Kidney epithelial cell (primary cell): ENCODE measurements at places on chromosomes 2 and 18.

GRCh38 chr18:62026586-62026985, 133.8 kb upstream of the RNF152 start:
- peak; percentile 54 for DNase-seq

- no peak for DNase-seq
These were observed 12.7 kb downstream of the INPP5D start for GRCh38 chr2:233072838-233073237.

GRCh38 chr2:40516604-40517003, 64.7 kb upstream of the SLC8A1 start:
- no peak for DNase-seq

DNA sequence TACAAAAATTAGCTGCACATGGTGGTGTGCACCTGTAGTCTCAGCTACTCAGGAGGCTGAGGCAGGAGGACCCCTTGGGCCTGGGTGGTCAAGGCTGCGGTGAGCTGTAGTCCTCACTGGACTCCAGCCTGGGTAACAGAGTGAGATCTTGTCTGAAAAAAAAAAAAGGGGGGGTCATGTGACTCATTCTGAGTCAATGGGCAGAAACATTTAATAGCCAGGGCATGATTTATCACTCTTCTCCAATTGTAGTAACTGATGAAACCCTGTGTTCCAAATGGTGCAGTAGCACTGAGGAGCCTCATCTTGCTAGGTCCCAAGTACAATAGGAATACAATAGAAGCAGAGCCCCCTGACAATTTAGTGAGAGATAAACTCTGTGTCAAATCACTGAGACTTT, 78.9 kb upstream of the CCDC68 start:
- DNase-seq: no peak

GRCh38 chr2:178804791-178805190, 2.4 kb downstream of the TTN start:
- DNase-seq: no peak

GRCh38 chr18:8948471-8949149, 153.9 kb upstream of the NDUFV2 start:
- peak; percentile 67 for DNase-seq

GRCh38 chr2:159226608-159227385, 59.7 kb downstream of the WDSUB1 start:
- DNase-seq: no peak

DNA sequence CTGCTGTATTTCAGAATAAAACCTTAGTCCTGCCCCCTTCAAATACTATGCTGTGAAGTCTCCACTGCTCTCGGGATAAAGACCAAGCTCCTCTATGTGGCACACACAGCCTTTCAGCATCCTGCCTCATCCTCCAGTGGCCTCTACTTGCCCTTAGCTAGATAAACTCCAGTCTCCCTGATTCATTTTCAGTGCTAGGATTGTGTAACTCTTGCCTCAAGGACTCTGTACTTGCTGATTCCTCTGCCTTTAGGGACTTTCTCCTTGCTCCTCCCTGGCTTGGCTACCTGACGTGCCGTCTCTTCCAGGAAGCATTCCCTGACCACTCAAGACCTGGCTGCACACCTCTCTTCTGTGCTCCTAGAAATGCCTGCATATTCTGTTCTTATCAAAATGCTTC, 416.7 kb downstream of the MTX2 start:
- DNase-seq: no peak

DNA sequence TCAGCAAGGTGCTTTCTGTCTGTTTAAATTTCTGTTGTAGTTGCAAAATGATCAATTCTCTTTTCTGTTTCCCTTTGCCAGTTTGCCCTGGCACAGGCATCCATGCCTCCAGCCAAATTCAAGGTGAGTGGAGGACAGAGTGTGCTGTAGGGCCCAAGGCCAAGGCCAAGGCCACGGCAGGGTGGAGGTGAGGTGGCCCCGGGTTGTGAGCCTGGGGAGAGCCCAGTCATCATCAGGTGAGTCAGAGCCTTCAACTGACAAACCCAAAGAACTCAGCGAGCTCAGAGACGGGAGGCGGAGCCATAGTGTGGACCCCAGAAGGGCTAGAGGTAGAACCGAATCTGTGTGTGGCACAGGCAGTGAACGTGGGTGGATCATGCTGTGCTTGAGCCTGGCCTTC, 55.7 kb downstream of the BCL2L11 start:
- DNase-seq: no peak

GRCh38 chr18:60962625-60963024, 370.6 kb upstream of the CDH20 start:
- DNase-seq: no peak

DNA sequence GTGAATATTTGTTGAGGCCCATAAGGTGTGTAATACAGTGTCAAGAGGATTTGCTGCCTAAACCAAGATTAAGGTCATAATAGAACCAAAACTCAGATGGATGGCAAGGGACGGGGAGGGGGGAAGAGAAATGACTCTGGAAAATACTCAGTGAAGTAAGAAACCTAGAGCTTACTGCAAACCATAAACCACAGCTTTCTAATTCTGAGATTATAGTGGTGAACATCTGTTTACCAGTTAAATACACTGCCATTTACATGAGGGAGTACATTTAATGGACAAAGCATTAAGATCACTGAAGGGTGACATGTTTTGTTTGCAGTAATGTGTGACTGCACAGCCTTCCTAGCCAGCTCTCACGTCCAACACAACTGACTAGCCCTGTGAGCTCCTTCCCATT, 19.8 kb downstream of the EVX2 start:
- no peak for DNase-seq

DNA sequence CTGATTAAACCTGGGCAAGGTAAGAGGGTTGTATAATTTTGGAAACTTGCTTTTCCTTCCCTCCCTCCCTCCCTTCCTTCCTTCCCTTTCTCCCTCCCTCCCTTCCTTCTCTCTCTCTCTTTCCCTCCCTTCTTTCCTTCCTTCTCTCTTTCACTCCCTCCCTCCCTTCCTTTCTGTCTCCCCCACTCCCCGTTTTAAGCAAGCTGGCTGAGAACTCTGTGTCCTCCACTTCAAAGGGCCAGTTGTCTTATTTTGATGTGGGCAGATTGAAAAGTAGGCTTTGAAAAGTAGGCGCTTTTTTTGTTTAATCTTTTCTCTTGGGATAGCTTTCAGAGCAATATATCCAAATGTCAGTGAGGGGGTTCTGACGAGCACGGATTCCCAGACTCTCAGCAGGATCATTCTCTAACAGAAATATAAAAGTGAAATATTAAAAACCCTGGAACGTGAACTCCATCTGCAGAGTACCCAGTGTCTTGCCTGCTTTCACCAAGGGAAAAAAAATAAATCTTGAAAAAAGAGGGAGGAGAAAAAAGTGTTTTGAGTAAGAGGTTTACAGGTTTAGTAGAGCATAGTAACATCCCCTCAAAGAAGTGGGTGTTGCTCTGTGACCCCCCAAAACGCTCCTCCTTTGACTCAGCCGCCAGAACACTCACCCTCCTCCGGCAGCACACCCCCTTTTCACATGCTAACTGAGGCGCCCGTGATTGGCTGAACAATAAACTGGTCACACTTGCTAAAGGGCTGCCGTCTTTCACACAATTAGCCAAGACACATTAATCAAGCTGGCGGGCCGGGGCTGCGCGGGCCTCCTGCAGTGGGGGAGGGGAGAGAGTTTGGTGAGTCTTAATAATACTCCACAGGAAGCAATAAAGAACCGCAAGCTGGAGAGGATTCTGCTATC, 52.2 kb downstream of the CDK15 start:
- no peak for DNase-seq

- DNase-seq: no peak
These were observed 400.5 kb downstream of the TMX3 start for GRCh38 chr18:68314403-68314802.

- DNase-seq: no peak
These were observed 104.6 kb downstream of the ACKR3 start for GRCh38 chr2:236674238-236674637.

DNA sequence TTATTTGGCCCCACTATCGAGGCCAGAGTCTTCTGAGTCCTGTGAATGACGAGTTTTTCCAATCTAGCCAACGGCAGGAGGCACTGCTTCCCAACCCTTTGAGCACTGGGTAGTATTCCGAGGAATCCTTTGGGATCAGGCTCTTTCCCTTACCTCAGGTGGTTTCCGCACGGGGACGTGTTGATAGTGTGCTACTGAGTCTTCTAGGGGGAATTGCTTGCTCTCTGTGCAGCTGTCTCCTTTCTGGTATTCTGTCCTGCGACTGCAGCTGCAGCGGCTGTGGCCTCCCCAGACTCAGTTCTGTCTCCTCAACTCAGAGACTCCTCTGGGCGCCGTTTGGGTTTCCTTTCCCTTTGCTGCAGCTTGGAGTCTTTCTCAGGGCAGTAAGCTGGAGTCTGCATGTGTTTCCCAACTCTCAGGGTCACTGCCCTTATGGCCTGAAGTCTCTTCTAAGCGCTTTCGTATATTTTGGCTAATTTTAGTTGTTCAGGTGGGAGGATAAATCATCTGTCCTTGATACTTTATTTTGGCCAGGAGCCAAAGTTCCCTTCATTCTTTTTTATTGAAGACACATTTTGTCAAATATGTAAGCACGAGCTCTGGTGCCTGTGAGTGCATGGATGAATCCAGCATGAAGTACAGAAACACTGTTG, 118.4 kb downstream of the MAP4K4 start:
- DNase-seq: no peak

- no peak for DNase-seq
These were observed 48.3 kb upstream of the ZFP36L2 start for GRCh38 chr2:43274721-43275120.

GRCh38 chr18:3993941-3994687, 461.0 kb downstream of the DLGAP1 start:
- DNase-seq: no peak

GRCh38 chr18:54351186-54351585, 6.5 kb downstream of the STARD6 start:
- DNase-seq: no peak

DNA sequence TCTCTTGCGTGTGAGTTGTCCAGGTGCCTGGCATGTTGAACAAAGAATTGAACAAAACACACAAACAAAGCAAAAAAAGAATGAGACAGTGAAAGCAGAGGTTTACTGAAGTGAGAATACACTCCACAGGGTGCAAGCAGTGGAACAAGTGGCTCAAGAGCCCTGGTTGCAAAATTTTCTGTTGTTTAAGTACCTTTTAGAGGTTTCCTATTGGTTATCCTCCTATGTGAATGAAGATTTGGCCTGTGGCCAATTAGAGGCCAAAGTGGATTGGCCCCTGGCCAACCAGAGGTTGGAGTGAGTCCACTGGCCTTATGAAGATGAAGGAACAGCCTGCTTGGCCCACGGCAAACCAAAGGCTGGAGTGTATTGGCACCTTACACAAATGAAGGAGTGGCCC, 1188.5 kb upstream of the NRXN1 start:
- no peak for DNase-seq

DNA sequence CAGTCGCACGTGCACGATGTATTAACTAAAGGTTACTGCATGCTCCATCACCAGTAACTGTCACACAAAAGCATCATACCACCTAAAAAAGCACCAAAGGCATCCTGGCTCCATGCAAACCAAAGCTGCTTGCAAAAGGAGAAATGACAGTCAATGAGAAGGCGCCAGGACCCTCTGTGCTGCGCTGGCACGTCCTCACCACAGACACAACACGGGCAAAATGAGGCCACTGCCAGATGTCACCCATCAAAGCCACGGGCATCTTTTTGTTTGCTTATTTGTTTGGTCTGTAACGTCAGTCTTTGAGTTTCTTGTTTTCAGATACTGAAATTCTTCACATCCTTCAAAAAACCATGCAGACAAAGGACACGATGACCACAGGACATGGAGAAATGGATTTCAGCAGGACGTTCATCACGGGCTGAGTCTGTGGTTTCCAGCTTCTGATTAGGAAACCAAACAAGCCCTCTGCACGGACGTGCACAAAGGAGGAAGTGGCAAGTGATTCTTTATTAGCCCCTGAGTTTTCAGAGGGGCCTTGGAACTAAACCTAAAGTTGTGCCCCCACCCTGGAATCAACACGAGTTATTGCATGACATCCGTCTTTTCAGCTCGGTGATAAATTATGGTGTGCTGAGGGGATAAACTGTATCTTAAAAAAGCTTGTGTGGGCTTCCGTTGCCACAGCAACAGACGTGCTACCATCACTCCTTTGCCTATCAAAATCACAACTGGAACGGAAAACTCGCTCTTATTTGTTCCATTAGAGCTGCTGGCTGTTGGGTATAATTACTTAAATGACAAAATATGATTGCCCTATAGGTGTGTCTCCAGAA, 181.8 kb downstream of the EIPR1 start:
- DNase-seq: no peak

DNA sequence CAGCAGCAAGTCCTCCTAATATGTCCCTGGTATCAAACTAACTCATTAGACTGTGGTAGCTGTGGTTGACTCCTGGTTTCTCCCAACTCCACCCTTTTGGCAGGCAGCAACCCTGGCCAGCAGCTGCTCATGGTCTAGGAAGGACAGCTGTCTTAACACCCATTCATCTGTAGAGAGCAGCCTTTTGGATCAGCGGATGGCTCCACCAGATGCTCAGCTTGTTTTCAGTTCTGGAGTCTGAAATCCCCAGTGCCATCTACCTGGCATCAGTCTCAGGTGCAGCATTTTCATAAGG, 100.5 kb downstream of the SPOPL start:
- DNase-seq: no peak

- no peak for DNase-seq
These were observed 98.7 kb downstream of the ACVR1 start for GRCh38 chr2:157777427-157777826.

DNA sequence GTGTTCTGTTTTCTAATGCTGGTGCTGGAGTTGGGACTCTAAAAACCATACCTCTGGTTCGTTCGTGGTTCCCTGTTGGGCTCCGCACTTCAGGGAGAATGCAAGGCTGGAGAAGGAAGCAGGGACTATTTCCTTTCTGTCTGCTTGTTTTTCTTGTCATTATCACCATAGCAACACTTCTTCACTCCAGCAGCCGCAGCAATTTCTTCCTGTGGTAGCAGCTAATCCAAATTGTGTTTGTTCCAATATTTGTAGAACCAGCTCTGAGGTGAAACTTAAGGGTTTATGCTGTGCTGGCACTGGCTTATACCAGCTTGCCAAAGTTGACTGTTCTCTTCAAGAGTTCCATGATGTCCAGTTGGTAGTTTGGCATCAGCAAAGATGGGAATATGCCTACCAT, 301.4 kb upstream of the SYT4 start:
- DNase-seq: no peak

DNA sequence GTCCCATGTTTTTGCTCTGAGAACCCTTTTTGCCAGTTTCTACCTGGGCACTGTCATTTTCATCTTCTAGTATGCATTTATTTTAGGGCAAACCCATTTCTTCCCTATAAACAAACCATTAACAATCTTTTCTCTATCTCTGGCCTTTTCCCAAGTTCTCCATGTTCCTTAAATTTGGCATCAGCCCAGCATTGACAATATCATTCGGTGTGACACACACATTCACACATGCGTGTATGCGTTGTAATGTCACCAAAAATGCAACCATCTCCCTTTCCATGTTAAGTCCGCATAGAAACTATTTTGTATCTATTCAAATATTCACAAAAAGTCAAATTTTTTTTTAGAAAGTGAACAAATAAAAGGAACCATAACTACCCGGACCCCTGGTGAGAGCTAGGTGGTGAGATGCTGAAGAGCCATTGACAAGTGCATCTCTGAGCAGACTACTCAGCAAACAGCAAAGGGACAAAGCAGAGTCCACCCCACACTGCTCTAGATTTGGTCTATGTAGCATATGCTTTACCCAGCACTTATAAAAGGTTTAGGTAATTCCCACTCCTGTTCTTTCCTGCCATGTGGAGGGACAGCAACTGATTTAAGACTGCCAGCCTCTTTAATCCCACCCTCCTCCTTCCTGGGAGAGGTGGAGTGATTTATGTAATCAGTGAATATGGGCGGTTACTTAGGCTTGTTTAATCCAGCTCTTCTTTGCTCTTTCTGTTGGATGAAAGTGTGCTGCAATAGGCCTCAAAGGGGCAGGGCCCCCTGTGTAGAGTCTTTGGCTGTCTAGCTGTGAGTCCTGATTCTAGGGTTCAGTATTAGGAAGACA, 124.1 kb downstream of the METTL8 start:
- DNase-seq: no peak
